Caco-2 (cell line): ENCODE measurements at places on chromosomes 3 and 15.

GRCh38 chr15:101070502-101071273, 151.5 kb downstream of the LRRK1 start:
- no peaks in the 10 kb centered on the region for H3K27me3 ChIP-seq
- no peaks in the 10 kb centered on the region for H3K36me3 ChIP-seq
- H3K4me1 ChIP-seq, result no peaks in the 10 kb centered on the region
- H3K4me3 ChIP-seq, result no peak overlapping the region
- no peak for DNase-seq

- H3K36me3 ChIP-seq, result no peaks in the 10 kb centered on the region
- H3K27me3 ChIP-seq, result no peaks in the 10 kb centered on the region
- peak overlapping the region; percentile 59 for H3K4me3 ChIP-seq
- H3K27ac ChIP-seq, result no peak overlapping the region
- DNase-seq, result no peak
- peaks cover 5% of the 10 kb centered on the region; the same call in 1 of the 2 replicates for H3K4me1 ChIP-seq
Measured at GRCh38 chr3:20186600-20187004, 596 bp upstream of the SGO1 start.

- no peak for DNase-seq
- no peak overlapping the region for H3K4me3 ChIP-seq
- no peaks in the 10 kb centered on the region for H3K27me3 ChIP-seq
- no peaks in the 10 kb centered on the region for H3K36me3 ChIP-seq
Measured at GRCh38 chr3:155727836-155728235, 17.0 kb downstream of the PLCH1 start.

- H3K4me3 ChIP-seq, result no peak overlapping the region
- no peak for DNase-seq
- no peaks in the 10 kb centered on the region for H3K36me3 ChIP-seq
- no peak overlapping the region for H3K27ac ChIP-seq
Measured at GRCh38 chr15:93173369-93173768, 84.4 kb upstream of the RGMA start.

DNA sequence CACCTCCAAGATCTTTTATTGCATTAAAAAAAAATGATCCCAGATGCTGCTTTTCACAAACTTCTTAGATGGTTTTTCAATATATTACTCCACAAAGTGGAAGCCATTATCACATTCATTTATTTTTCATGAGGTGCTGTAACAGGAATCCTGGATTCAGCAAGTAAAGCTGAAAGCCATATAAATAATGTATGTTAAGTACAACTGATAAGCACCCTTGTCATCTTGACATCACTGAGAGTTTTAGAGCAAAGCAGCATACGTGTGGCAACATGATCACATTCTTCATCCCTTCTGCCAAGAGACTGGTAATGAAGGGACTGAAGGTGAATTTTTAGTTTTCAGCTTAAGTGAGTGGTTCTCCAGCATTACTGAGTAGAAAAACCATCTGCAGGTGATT, 44.9 kb upstream of the LRRFIP2 start:
- no peaks in the 10 kb centered on the region for H3K36me3 ChIP-seq
- DNase-seq, result no peak
- H3K4me3 ChIP-seq, result no peak overlapping the region
- no peak overlapping the region for H3K27ac ChIP-seq
- H3K4me1 ChIP-seq, result peaks cover 32% of the 10 kb centered on the region

DNA sequence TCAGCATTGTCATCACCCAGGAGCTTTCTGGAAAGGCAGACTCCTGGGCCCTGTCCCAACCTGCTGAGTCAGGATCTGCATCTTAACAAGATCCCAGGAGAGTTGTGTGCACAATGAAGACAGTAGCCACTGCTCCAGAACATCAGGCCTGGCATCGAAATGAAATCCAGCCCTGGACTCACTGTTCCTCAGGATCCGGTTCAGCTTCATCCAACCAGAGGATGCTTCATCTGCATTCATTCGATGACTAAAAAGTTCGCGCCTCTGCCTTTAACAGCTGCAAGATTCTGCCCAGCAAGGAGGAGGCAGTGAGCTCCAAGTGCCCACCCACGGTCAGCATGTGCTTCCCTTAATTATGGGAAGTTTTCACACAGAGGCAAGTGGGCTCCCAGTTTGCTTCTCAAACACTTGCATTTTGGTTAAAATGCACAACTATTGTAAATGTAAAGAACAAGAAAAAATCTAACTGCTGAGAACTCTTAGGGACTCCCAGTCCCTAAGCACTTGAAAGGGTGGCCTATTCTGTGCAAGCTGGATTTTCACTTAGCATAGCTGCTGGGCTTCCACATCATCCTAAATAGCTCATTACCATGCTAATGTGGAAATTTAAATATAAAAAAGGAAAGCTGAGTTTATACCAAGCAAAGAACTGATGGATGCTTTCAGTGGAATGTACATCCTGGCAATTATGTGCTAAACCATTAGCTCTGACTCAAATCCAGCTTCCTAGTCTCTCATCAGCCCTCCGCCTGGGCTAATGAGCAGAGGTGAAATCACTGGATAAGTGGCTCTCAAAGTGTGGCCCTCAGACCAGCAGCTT, 25.5 kb upstream of the ESYT3 start:
- H3K4me3 ChIP-seq, result no peak overlapping the region
- no peak for DNase-seq
- H3K36me3 ChIP-seq, result no peaks in the 10 kb centered on the region
- no peaks in the 10 kb centered on the region for H3K4me1 ChIP-seq
- H3K27me3 ChIP-seq, result no peaks in the 10 kb centered on the region

GRCh38 chr3:46699676-46700523, 1.3 kb upstream of the TMIE start:
- no peaks in the 10 kb centered on the region for H3K4me1 ChIP-seq
- no peak for DNase-seq
- no peak overlapping the region for H3K27ac ChIP-seq

- no peaks in the 10 kb centered on the region for H3K27me3 ChIP-seq
- DNase-seq, result no peak
- H3K36me3 ChIP-seq, result no peaks in the 10 kb centered on the region
- H3K4me1 ChIP-seq, result no peaks in the 10 kb centered on the region
- H3K27ac ChIP-seq, result no peak overlapping the region
Measured at GRCh38 chr15:58568157-58568571, 136.4 kb downstream of the LIPC start.

GRCh38 chr15:77409259-77410156, 10.4 kb downstream of the PEAK1 start:
- peaks cover 10% of the 10 kb centered on the region for H3K4me1 ChIP-seq
- peak overlapping the region; percentile 17 for H3K27ac ChIP-seq
- H3K36me3 ChIP-seq, result no peaks in the 10 kb centered on the region
- DNase-seq, result no peak
- H3K4me3 ChIP-seq, result no peak overlapping the region

GRCh38 chr3:7573330-7573729, 712.4 kb downstream of the GRM7 start:
- DNase-seq, result no peak
- no peak overlapping the region for H3K4me3 ChIP-seq

DNA sequence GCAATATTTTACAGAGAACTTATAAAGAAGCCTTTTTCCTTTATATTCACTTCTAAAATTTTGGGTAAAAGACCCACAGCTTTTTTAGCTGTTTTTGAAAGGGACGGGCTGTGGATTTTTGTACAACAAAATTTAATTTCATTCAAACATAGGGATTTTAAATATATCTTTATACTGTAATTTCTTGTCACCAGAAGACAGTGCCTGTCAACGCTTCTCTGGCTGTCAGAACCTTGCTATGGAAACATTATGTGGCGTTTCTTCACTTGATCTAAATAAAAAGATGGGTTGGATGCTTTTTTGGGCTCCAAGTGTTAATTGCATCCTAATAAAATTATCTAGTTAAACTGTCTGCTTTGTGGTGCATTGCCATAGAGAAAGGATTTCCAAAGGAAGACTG, 635.6 kb upstream of the ALCAM start:
- no peaks in the 10 kb centered on the region for H3K4me1 ChIP-seq
- no peak overlapping the region for H3K4me3 ChIP-seq
- H3K36me3 ChIP-seq, result no peaks in the 10 kb centered on the region
- no peaks in the 10 kb centered on the region for H3K27me3 ChIP-seq
- DNase-seq, result no peak
- no peak overlapping the region for H3K27ac ChIP-seq

DNA sequence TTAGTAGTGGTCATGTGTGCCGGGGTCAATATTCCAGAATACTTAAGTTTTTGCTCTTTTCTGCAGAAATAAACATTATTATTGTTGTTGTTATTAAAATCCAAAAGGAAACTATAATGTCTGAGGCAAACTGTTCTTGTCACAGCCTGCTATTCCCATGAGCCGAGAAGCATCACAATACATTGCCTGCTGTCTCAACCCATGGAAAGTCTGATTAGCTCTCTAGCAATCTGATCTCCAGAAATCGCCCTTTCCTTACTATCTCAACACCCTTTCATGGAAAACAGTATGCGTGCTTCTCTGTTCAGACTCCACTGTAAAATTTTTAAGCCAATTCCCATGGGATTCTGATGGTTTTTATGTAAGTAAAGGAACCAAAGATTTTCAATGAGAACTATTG, 811.0 kb downstream of the TUSC7 start:
- no peak overlapping the region for H3K27ac ChIP-seq
- no peak overlapping the region for H3K4me3 ChIP-seq
- H3K27me3 ChIP-seq, result no peaks in the 10 kb centered on the region
- no peak for DNase-seq

GRCh38 chr3:42214565-42215283, 51.3 kb downstream of the CCK start:
- H3K36me3 ChIP-seq, result peaks cover 1% of the 10 kb centered on the region
- peaks cover 10% of the 10 kb centered on the region for H3K4me1 ChIP-seq
- no peaks in the 10 kb centered on the region for H3K27me3 ChIP-seq
- no peak overlapping the region for H3K27ac ChIP-seq

- H3K27me3 ChIP-seq, result no peaks in the 10 kb centered on the region
- H3K27ac ChIP-seq, result no peak overlapping the region
- DNase-seq, result no peak
- H3K36me3 ChIP-seq, result no peaks in the 10 kb centered on the region
Measured at GRCh38 chr3:183912895-183913579, 28.4 kb upstream of the PARL start.

GRCh38 chr15:52234596-52235541, 43.7 kb upstream of the GNB5 start:
- no peak overlapping the region for H3K4me3 ChIP-seq
- H3K27me3 ChIP-seq, result no peaks in the 10 kb centered on the region
- H3K36me3 ChIP-seq, result no peaks in the 10 kb centered on the region
- no peak overlapping the region for H3K27ac ChIP-seq
- no peak for DNase-seq

- no peak for DNase-seq
- H3K27ac ChIP-seq, result no peak overlapping the region
- H3K27me3 ChIP-seq, result no peaks in the 10 kb centered on the region
- no peaks in the 10 kb centered on the region for H3K4me1 ChIP-seq
- no peak overlapping the region for H3K4me3 ChIP-seq
- H3K36me3 ChIP-seq, result no peaks in the 10 kb centered on the region
Measured at GRCh38 chr3:39900462-39901002, 91.1 kb downstream of the MYRIP start.

GRCh38 chr3:138011722-138012121, 1.8 kb downstream of the CLDN18 start:
- H3K36me3 ChIP-seq, result no peaks in the 10 kb centered on the region
- H3K4me3 ChIP-seq, result no peak overlapping the region
- H3K4me1 ChIP-seq, result no peaks in the 10 kb centered on the region
- H3K27me3 ChIP-seq, result no peaks in the 10 kb centered on the region
- no peak overlapping the region for H3K27ac ChIP-seq
- no peak for DNase-seq

GRCh38 chr3:11588338-11588737, 55.4 kb downstream of the VGLL4 start:
- H3K36me3 ChIP-seq, result 0 out of 2 replicates have a peak, but pooled peaks cover 2% of the 10 kb centered on the region
- 0 out of 2 replicates have a peak, but pooled peaks cover 11% of the 10 kb centered on the region for H3K4me1 ChIP-seq
- no peak overlapping the region for H3K4me3 ChIP-seq
- H3K27ac ChIP-seq, result no peak overlapping the region
- no peaks in the 10 kb centered on the region for H3K27me3 ChIP-seq
- DNase-seq, result no peak

- no peaks in the 10 kb centered on the region for H3K36me3 ChIP-seq
- no peak overlapping the region for H3K4me3 ChIP-seq
- H3K27me3 ChIP-seq, result no peaks in the 10 kb centered on the region
- H3K27ac ChIP-seq, result no peak overlapping the region
- H3K4me1 ChIP-seq, result no peaks in the 10 kb centered on the region
Measured at GRCh38 chr15:72445426-72445825, 28.7 kb upstream of the ARIH1 start.

- DNase-seq, result no peak
- no peaks in the 10 kb centered on the region for H3K36me3 ChIP-seq
- no peak overlapping the region for H3K27ac ChIP-seq
- H3K4me3 ChIP-seq, result no peak overlapping the region
- no peaks in the 10 kb centered on the region for H3K27me3 ChIP-seq
- peaks cover 5% of the 10 kb centered on the region; the same call in 1 of the 2 replicates for H3K4me1 ChIP-seq
Measured at GRCh38 chr3:12629560-12629959, 34.4 kb downstream of the RAF1 start.

- no peak overlapping the region for H3K4me3 ChIP-seq
- no peak overlapping the region for H3K27ac ChIP-seq
Measured at GRCh38 chr3:185866995-185867394, 42.2 kb upstream of the IGF2BP2 start.

DNA sequence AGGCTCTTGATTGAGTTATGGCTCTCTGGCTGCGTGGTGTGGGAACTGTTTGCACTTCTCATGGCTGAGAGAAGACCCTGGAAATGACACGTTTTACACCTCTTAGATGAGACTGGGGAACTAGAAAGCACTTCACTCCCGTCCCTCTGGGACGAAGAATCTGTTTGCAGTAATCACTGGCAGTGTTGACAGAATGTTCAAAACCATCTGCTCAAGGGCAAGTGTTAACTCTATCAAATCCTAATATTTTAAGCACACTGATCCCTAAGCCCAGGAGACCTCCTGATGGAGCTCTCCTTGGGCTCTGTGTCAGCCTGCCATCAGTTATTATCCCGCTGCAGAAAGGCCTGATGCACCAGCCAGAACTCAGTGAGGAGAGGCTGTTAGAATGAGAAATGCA, 323.8 kb upstream of the DNAJC19 start:
- no peak overlapping the region for H3K27ac ChIP-seq
- H3K4me3 ChIP-seq, result no peak overlapping the region
- no peaks in the 10 kb centered on the region for H3K4me1 ChIP-seq
- no peak for DNase-seq
- no peaks in the 10 kb centered on the region for H3K27me3 ChIP-seq

- no peaks in the 10 kb centered on the region for H3K4me1 ChIP-seq
- no peaks in the 10 kb centered on the region for H3K27me3 ChIP-seq
- H3K36me3 ChIP-seq, result no peaks in the 10 kb centered on the region
- DNase-seq, result no peak
Measured at GRCh38 chr3:177948716-177949425, 587.4 kb upstream of the KCNMB2 start.

DNA sequence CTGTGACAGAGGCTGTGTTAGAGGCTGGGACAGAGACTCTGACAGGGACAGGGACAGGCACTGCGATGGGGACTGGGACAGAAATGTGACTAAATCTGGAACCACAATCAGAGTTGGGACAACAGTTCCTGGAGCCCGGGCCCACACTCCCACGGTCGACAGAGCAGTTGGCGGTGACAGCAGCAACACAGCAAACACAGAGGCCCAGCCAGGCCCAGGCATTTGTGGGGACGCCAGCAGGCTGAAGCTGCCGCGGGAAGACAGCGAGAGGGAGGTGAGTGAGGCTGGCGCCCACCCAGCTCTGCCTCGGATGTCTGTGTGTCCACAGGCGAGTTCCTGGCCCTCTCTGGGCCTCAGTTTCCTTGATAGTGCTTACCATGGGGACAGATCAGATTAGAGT, 9.3 kb upstream of the HCN4 start:
- no peaks in the 10 kb centered on the region for H3K4me1 ChIP-seq
- no peaks in the 10 kb centered on the region for H3K36me3 ChIP-seq
- H3K27ac ChIP-seq, result no peak overlapping the region
- DNase-seq, result no peak

- H3K4me1 ChIP-seq, result peaks cover 15% of the 10 kb centered on the region
- H3K36me3 ChIP-seq, result no peaks in the 10 kb centered on the region
- H3K27me3 ChIP-seq, result no peaks in the 10 kb centered on the region
- no peak overlapping the region for H3K27ac ChIP-seq
- H3K4me3 ChIP-seq, result no peak overlapping the region
Measured at GRCh38 chr3:143595456-143596077, 252.7 kb downstream of the SLC9A9 start.
